WTC11 (cell line): ENCODE measurements at places on chromosomes 7 and 10. TPM values are rescaled to one million over a fixed set of nuclear protein-coding genes. Genes with fewer than 3 reads are reported as not detected.

DNA sequence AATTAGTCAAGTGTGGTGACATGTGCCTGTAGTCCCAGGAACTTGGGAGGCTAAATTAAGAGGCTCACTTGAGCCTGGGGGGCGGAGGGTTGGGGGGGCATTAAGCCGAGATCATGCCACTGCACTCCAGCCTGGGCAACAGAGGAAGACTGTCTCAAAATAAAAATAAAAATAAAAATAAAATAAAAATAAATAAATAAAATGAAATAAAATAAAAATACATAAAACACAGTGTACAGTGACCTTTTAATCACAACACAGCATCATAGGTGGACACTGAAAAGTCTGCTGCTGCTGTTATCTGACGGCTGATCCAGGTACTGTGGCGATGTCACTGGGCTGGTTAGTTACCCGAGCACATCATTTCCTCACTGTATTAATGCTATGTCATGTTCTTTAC lies 27.1 kb downstream of the LARP4B start:
- DNase-seq: no peak
- no peak overlapping the region for H3K27ac ChIP-seq
- H3K27me3 ChIP-seq: no peaks in the 10 kb centered on the region
- H3K4me1 ChIP-seq: peaks cover 20% of the 10 kb centered on the region
- H3K4me3 ChIP-seq: no peak overlapping the region
- peaks cover 9% of the 10 kb centered on the region for H3K36me3 ChIP-seq

- H3K27ac ChIP-seq: no peak overlapping the region
- peaks cover 2% of the 10 kb centered on the region; the same call in 1 of the 2 replicates for H3K4me1 ChIP-seq
- DNase-seq: no peak
- no peak overlapping the region for H3K4me3 ChIP-seq
- no peaks in the 10 kb centered on the region for H3K36me3 ChIP-seq
Observed at GRCh38 chr10:48776528-48776927, 91.9 kb downstream of the WDFY4 start.

DNA sequence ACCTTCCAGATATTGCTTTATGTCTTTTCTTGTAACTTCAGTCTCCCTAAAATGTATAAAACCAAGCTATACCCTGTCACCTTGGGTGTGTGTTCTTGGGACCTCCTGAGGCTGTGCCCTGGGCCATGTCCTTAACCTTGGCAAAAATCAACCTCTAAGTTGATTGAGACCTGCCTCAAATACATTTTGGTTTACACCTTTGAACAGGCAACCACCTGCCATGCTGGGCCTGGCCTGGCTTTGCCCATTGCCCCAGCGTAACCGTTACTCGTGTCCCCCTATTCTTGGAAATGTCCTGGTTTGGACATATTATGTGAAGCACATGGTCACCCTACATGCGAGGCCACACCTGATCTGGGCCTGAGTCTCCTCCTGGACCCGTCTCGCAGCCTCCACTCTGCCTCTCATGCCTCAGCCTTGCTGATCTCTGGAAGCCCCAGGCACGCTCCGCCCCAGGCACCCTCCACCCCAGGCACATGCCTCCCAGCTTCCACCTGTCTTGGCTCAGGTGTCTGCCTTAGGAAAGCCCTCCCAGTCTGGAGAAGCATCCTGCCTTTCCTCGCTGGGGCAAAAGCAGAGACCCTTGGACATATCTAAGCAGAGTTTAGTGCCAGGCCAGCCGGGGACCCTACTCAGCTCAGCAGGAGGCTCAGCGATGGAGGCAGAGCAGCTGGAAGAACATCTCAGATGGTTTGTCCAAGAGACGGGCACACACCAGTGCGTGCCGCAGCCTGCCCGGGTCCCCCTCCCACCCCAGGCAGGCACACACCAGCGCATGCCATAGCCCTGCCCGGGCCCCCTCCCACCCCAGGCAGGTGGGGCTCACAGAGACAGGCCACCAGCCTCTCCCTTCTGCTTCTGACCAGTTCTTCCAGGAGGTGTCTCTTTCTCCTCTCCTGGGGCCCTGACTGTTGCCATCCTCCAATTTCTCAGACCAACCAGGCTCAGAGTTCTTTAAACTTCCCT lies 4.0 kb upstream of the VIPR2 start:
- H3K36me3 ChIP-seq: no peaks in the 10 kb centered on the region
- no peak for DNase-seq
- H3K27ac ChIP-seq: no peak overlapping the region
- peaks cover 10% of the 10 kb centered on the region for H3K27me3 ChIP-seq

CC2D2B gene
- total RNA-seq: 0.20 to 0.32 TPM (median 0.25 TPM) in 3 replicates

- DNase-seq: no peak
- H3K36me3 ChIP-seq: no peaks in the 10 kb centered on the region
- no peak overlapping the region for H3K27ac ChIP-seq
- peaks cover 16% of the 10 kb centered on the region for H3K4me1 ChIP-seq
- no peak overlapping the region for H3K4me3 ChIP-seq
- H3K27me3 ChIP-seq: no peaks in the 10 kb centered on the region; the same call in 1 of the 2 replicates
Observed at GRCh38 chr7:76430211-76430610, 5.5 kb downstream of the ZP3 start.

CTAGE8 gene
- 5.6 to 8.4 TPM (median 7.9 TPM) in 3 replicates for total RNA-seq

AKR1C4 gene
- not detected in 3 replicates for total RNA-seq

PON3 gene
- total RNA-seq: 0.37 to 0.62 TPM (median 0.42 TPM) in 3 replicates

DNA sequence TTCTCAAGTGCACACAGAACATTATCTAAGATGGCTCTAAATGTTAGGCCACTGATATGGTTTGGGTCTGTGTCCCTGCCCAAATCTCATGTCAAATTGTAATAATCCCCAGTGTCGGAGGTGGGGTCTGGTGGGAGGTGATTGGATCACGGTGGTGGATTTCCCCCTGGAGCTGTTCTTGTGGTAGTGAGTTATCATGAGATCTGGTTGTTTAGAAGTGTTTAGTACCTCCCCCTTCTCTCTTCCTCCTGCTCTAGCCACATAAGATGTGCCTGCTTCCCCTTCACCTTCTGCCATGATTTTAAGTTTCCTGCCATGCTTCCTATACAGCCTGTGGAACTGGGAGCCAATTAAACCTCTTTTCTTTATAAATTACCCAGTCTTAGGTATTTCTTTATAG lies 11.2 kb upstream of the GSTK1 start:
- H3K27ac ChIP-seq: no peak overlapping the region
- DNase-seq: no peak
- no peaks in the 10 kb centered on the region for H3K36me3 ChIP-seq
- peaks cover 4% of the 10 kb centered on the region; the same call in 1 of the 2 replicates for H3K27me3 ChIP-seq
- no peaks in the 10 kb centered on the region for H3K4me1 ChIP-seq
- no peak overlapping the region for H3K4me3 ChIP-seq

DNA sequence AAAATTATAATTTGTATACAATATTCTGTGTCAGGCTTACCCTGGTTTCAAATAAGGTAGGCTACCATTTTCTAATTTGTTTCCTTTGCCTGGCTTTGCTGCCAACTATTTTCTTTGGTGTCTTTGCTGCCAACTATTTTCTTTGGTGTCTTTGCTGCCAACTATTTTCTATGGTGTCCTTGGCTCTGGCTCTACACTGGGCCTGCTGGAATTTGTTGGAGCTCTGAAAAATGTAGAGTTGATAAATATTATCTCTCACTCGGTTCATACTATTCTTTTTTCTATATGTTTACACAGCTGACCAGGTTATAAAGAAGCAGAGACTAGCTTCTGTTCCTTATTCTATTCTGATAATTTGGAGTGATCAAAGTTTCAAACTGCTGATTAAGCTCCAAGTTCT lies 768.0 kb upstream of the PHF14 start:
- no peaks in the 10 kb centered on the region for H3K4me1 ChIP-seq
- no peak overlapping the region for H3K27ac ChIP-seq
- no peaks in the 10 kb centered on the region for H3K36me3 ChIP-seq
- H3K27me3 ChIP-seq: no peaks in the 10 kb centered on the region

DNA sequence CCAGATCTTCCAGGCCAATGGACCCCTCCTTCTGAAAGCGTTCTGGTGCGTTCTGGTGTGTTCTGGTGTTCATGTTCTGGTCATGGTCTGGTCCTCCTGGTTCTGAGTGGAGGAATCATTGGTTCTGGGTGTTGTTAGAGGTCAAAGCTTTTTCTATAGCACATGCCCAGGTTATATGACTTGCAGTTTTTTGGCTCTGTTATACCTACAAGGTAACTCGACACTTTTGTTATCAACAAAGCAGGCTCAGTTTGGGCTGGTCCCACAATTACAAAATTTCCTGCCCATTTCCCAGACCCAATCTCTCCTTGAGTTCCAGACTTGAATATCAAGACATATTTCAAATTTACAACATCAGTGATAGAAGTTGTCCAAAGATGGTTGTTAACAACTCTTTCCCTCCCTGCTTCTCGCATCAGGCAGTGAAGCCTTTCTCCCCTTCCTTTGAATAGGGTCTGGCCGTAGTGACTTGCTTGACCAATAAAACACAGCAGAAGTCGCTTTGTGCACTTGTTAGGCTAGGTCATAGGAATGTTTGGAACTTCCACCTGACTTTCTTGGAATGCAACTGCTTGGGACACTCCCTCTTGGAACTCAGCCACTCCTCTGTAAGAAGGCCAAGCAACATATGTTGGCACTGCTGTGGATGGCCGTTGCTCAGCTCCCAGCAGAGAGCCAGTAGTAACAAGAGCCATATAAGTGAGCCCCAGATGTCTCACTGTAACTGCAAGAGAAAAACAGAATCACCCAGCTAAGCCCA lies 83.1 kb upstream of the STEAP1B start:
- H3K4me1 ChIP-seq: peaks cover 34% of the 10 kb centered on the region
- no peaks in the 10 kb centered on the region for H3K36me3 ChIP-seq
- H3K4me3 ChIP-seq: no peak overlapping the region
- H3K27ac ChIP-seq: peak overlapping the region; percentile 61
- no peaks in the 10 kb centered on the region for H3K27me3 ChIP-seq

GRCh38 chr7:44375236-44375699 lies 49.9 kb upstream of the CAMK2B start:
- no peak overlapping the region for H3K4me3 ChIP-seq
- H3K27me3 ChIP-seq: peaks cover 11% of the 10 kb centered on the region
- no peaks in the 10 kb centered on the region for H3K36me3 ChIP-seq
- DNase-seq: peak; percentile 73
- no peaks in the 10 kb centered on the region for H3K4me1 ChIP-seq

RADIL gene
- 8.6 to 12.1 TPM (median 11.1 TPM) in 3 replicates for total RNA-seq

DNA sequence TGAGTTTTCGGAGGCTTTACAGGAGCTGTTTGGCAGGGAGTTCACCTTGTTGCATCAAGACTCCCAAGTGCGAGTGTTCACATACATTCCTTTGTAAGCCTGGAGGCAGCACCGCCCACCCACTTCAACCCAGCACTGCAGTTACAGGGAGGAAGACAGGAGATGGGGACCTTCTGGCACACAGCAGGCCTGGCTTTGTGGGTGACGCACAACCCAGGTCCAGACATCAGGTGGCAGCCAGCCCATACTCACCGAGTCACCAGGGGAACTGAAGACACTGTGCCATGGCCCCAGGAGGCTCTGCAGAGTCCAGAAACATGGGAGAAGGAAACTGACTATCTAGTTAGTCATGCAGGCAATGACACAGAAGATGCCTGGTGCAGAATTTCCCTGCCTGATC lies 305.9 kb upstream of the RNF32 start:
- H3K4me3 ChIP-seq: no peak overlapping the region
- H3K4me1 ChIP-seq: peaks cover 9% of the 10 kb centered on the region
- H3K36me3 ChIP-seq: peaks cover 28% of the 10 kb centered on the region
- no peak for DNase-seq

NUTM2D gene
- 1.0 to 1.6 TPM (median 1.2 TPM) in 3 replicates for total RNA-seq

CDK1 gene
- total RNA-seq: 92.8 to 98.9 TPM (median 94.8 TPM) in 3 replicates

DNA sequence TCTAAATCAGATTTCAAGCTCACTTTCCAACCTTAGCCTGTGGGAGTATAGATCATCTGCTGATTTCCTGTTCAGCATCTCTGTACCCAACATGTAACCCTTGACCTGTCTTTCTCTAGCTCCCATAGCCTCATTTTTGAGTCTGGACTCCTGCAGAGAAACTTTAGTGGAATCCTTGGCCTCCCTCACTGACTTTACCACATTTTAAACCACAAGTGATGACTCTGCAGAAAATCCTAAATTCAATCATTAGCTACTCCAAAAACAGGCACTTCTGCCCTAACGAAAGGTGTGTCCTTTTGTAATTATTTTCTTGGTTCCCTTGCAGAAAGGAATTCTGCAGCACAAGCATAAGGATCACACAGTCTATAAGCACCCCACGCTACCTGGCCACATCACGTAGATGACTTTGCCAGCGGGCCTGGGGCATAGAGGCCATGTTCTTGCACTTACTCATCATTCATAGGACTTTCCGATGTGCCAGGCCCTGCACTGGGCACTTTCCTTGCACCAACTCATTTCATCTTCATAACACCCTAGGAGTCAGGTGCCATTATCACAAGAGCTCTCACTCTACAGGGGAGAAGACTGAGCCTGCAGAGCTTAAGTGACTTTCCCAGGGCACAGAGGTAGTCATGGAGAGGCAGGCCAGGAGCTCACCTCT lies 57.2 kb upstream of the OPALIN start:
- H3K36me3 ChIP-seq: no peaks in the 10 kb centered on the region
- H3K4me1 ChIP-seq: peaks cover 8% of the 10 kb centered on the region; the same call in 1 of the 2 replicates
- no peak for DNase-seq
- no peak overlapping the region for H3K4me3 ChIP-seq

- peaks cover 13% of the 10 kb centered on the region for H3K4me1 ChIP-seq
- peak overlapping the region; percentile 67; the same call in 1 of the 2 replicates for H3K27ac ChIP-seq
- H3K36me3 ChIP-seq: no peaks in the 10 kb centered on the region; the same call in 1 of the 2 replicates
- H3K4me3 ChIP-seq: no peak overlapping the region
- DNase-seq: no peak
Observed at GRCh38 chr7:158257516-158258410, 329.9 kb downstream of the PTPRN2 start.

FAM25C gene
- not detected in 3 replicates for total RNA-seq

DNA sequence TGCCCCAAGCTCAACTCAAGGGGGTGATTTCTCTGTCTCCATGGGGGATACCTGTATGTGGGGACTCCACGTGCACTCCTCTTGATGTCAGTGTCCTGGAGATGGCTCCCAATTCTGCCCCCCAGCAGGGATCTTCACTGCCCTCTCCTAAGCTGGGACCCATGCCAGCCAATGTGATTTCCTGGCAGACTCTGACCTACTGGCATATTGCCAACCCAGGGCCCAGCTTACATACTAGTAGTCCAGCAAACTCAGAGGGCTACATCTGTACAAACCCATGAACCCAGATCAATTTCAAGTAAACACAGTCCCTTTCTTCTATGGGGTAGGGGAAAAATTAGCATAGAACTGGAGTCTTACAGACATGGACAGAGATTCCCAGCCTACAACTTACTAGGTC lies 26.2 kb upstream of the BMPR1A start:
- peaks cover 18% of the 10 kb centered on the region for H3K4me1 ChIP-seq
- H3K27ac ChIP-seq: no peak overlapping the region
- no peaks in the 10 kb centered on the region for H3K27me3 ChIP-seq

- H3K36me3 ChIP-seq: no peaks in the 10 kb centered on the region
- H3K27me3 ChIP-seq: peaks cover 6% of the 10 kb centered on the region; the same call in 1 of the 2 replicates
- H3K27ac ChIP-seq: no peak overlapping the region
- H3K4me3 ChIP-seq: peak overlapping the region; percentile 86
- H3K4me1 ChIP-seq: peaks cover 21% of the 10 kb centered on the region
Observed at GRCh38 chr7:140230516-140230860, 53.7 kb upstream of the KDM7A start.

DNA sequence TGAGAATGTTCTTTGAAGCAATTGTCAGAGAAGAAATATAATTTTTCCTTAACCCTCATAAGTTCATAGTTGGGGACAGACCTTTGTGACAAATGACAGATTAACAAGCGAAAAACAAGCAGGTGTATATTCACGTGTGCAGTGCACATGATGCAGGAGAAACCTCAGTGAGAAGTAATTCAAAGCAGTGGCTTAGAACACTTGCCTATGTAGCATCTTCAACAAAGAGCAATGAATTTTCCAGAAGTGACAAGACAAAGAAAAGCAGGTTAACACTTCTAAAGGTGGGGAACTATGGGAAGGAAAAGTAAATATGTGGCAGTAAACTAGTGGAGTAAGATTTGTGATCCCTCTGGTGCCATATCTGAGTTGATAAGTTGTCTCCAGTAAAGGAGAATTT lies 65.8 kb downstream of the MCU start:
- H3K4me3 ChIP-seq: peak overlapping the region; percentile 66
- no peaks in the 10 kb centered on the region for H3K36me3 ChIP-seq
- DNase-seq: no peak
- no peaks in the 10 kb centered on the region for H3K27me3 ChIP-seq
- peaks cover 78% of the 10 kb centered on the region for H3K4me1 ChIP-seq
